ENCODE measurements at places on chromosomes 12 and 14.
A peak's percentile ranks its signal among the peaks of the same experiment; 100 is the strongest.

DNA sequence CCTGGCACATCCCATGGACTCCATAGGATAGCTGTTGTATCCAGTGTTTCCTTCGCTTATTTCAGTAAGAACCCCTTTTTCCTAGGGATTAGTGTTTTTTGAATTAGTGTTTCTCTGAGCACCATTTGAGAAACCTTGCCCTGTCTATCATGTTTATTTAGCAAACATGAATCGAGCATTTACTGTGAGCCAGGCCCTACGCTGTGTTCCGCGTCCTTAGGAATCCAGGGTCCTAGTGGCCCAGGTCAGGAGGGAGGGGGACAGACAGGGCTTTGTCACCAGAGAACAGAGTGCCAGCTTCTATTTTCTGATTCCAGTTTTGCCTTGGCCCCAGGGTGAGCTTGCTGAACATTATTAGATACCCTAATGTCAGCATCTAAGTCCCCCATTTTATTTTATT lies 2.5 kb downstream of the TEAD4 start:
- no peak for DNase-seq

DNA sequence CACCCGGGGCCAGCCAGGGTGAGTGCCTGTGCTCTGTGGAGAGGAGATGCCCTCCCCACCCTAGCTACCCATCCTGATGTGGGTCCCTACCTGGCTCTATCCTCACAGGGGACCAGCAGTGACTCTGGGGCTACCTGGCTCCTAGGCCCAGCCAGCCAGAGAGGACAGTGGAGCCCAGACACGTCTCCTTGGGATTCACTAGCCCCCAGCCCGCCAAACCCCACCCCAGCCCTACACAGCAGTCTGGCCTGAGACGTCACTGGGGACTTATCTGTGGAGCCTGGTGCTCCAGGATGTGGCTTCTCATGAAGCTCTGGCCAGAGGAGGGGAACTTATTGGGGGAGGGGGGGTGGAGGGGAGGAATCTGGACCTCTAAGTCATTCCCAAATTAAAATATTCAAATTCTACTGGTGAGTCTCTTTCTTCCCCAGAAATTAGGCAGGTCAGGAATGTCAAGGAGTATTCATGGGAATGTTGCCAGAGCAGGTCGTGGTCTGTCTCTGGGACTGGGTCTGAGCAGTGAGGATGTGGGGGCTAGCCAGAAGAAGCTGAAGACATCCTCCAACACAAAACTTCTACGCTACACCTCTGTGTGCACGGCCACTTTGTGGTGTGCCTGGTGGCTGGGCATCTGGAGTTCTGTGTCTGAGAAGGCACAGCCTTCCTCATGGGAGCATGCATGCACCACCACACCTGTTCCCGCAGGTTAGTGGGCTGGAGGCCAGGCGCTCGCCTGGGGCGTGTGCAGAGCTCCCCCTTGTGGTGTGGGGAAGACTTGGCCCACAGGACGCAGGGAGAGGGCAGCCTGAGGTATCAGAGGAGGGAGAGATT lies 2.7 kb downstream of the CMTM5 start:
- DNase-seq = no peak

- no peak for DNase-seq
Measured at GRCh38 chr12:58346032-58346632, 404.8 kb downstream of the ATP23 start.

DNA sequence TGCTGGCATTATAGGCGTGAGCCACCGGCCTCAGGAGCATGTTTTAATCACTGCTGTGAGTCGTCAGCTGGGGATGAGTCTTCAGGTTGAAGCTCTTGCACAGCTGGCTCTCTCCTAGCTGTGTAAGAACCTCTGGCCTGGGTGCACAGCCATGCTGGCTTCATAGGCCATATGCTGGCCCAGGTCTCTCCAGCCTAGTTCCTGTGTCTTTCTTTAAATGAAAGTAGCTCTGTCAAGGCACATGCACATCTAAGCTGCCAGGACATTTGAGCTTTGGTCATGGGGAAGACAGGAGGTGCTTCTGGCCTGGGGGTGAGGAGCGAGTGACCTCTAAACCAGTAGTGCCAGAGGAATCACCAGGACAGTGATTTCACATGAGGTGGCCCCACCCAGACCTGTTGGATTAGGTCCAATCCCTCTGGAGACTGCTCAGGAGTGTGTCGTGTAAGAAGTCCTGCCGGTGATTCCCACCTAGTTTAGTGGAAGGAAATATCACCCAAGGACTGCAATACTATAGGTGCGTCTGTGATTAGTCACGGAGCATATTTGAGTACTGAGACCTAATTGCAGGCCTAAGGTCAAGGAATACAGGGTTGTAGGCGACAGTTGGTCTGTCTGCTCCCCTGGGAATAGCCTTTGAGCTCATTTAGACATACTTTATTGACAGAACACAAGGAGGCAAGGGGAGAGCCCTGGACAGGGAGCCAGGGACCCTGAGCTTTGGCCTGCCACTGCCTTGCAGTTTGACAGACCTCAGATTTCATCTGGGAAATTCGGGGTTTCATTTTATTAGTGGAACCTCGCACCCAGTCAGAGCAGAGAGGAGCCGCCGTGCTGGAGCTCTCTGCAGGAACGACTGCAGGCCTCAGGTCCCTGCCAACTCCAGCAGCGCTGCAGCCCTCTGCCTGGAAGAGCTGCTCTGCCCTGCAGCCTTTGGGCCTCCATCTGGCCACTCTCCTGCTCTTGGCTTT lies 67.0 kb downstream of the ANKRD9 start:
- DNase-seq = no peak

GRCh38 chr12:54661048-54661447 lies 12.9 kb upstream of the DCD start:
- no peak for DNase-seq

- no peak for DNase-seq
Measured at GRCh38 chr14:72701605-72702004, 192.3 kb downstream of the DPF3 start.

DNA sequence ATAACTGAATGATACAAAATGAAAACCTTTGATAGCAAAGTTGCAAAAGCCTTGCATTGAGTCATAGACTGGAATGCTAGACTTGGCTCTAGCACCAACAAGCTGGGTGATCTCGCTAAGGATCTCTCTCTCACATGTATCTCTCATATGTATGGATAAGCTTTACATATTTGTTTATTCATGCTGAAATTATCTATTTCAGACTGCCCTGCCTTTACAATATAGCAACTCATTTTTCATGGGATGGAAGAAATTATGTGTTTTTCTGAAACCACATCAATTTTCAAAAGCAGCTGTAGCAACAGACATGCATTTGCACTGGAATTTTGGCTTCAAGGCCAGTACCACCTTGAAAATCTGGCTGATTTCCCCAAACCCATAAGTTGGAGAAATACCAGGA lies 11.4 kb downstream of the RERG start:
- peak; percentile 69 for DNase-seq

DNA sequence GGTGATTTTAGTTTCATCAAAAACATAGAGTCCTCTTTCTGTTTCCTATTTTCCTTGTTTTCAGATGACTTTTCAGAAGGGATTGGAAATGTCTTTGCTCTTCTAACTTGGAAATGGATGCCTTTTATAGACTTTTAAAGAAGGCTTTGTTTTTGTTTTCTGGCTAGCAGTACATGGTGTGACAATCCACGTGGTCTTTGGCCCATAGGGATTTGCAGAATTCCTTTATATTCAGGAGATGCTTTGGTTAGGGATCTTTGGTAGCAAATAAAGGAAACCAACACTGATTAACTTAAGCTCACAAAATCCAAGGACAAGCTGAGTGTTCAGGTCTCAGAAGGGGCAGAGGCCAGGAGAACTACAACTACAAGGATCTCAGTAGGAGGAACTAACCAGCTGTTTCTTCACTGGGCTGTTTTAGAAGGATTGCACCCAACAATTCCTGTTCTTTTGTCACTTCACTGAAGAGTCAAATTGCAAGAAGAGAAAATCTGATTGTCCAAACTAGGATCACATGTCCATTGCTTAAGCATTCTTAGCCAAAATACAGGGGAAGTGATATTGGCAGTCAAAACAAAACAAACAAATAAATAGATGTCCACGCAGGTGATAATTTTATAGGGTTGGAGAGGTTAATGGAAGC lies 58.6 kb upstream of the MANSC4 start:
- DNase-seq = no peak

- no peak for DNase-seq
Measured at GRCh38 chr14:35240231-35240630, 52.0 kb upstream of the PSMA6 start.

GRCh38 chr12:24280056-24280842 lies 330.8 kb upstream of the SOX5 start:
- DNase-seq = no peak

DNA sequence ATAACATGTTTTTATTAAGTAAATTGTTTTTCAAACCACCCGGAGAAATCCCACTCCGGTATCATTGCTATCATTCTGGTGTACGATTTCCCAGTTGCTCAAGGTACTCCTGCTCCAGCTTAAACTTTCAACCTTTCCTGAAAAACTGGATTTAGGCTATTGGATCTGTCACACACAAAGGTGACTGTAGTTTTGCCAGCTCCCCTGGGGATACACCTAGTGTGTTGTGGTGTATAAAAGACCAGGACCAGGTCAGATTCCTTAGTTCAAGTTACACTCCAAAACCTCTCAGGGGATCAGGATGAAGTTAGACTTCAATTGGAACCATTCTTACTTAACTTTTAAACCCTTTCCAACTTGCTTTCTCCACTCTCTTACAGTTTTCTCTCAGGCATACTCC lies 303.9 kb downstream of the NOVA1 start:
- no peak for DNase-seq

GRCh38 chr12:123369229-123369628 lies 4.6 kb upstream of the SBNO1 start:
- DNase-seq = no peak

DNA sequence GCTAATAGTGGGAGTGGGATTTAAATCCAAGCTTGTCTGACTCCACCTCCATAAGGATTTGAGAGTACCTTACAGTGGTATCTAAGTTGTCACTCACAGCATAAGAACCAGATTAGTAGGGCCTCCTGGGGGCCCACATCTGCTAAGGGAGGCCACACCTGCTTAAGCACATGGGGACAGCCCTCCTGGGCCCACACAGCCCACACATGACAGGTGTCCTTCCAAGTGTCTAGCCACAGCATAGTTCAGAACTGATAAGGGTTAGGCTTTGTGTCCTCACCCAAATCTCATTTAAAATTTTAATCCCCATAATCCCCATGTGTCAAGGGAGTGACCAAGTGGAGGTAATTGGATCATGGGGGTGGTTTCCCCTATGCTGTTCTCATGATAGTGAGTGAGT lies 186.0 kb upstream of the HMGA2 start:
- DNase-seq = no peak

- no peak for DNase-seq
Measured at GRCh38 chr12:16552301-16552700, 53.7 kb downstream of the LMO3 start.

DNA sequence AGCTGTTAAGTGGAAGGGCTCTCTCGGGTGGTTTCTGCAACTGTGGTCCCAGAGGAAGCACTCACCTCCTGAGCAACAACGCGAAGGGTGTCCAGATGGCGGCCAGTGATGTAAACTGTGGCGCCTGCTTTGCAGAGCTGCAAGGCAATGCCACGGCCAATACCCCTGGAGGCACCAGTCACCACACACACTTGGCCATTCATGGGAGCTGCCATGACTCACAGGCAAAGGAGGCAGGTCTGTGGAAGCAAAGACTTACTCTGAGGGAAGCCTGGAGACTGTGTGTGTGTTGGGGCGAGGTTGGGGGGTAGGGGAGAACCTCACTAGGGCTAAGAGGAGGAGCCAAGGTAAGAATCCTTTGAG lies 707 bp downstream of the DHRS1 start:
- DNase-seq = no peak

- peak; percentile 70 for DNase-seq
Measured at GRCh38 chr14:79369359-79370332, 841.7 kb downstream of the DIO2 start.

- DNase-seq = no peak
Measured at GRCh38 chr12:27236498-27236897, 7.6 kb upstream of the STK38L start.

- DNase-seq = no peak
Measured at GRCh38 chr12:62211510-62211909, 48.7 kb upstream of the USP15 start.

GRCh38 chr14:79786522-79786921 lies 424.8 kb downstream of the DIO2 start:
- DNase-seq = no peak

- no peak for DNase-seq
Measured at GRCh38 chr12:14986449-14986848, 13.6 kb downstream of the PDE6H start.

GRCh38 chr14:24315807-24316596 lies 4.7 kb downstream of the LTB4R start:
- no peak for DNase-seq

DNA sequence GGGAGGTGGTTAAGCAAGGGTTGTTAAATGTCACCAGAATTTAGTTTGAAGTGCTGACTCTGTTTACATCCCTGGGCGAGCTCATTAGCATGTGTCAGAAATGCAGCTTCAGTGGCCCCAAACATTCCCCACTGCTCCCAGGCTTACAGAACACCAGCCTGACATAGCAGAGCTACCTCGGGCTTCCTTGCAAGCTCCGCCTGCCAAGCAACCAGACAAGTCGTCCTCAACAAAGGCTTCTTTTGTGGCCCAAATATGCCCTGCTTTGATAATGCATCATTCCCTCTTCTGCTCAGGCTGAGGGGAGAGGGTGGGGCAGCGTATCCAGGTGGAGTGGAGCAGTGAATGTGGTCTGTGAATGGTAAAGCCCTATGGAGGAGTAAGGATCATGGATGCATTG lies 28.0 kb downstream of the ERH start:
- DNase-seq = no peak

GRCh38 chr12:81284137-81284536 lies 206.3 kb downstream of the ACSS3 start:
- DNase-seq = no peak

DNA sequence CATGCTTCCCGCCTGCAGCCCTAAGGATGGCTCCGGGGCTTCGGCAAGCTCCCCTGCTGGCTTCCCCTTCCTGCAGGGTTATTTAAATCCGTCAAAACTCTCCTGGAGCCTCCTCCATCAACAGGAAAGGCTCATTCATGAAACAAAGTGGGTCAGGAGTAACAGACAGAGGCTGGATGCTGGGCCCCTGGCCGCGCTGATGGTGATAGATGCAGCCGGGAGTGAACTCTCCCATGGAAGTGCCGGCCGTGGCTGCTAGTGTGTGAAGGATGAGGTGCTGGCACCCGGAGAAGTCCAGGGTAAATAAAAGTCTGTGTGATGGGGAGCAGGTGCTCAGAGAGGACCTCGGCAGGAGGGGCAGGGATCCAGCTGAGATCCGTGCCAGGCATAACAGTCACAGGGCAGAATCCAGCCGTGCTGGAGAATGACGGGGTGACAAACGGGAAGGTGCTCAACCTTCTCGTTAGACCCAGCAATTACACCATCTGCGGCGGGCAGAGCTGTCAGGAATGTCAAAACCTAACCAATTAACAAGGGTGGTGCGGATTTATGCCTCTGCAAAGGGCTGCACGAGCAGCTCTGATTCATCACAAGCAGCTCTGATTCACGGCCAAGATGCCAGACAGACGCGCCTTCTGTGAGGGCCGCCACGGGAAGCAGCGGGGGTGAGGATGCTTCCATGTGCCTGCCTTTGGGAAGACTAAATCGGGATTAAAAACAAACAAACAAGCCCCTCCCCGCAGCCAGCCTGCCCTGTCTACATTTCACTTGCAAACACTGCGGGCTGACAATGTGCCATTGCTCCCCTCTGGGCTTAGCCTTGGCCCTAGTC lies 55.6 kb downstream of the SYNE3 start:
- DNase-seq = peak; percentile 44
